ENCODE measurements at places on chromosomes 11 and 22.

GRCh38 chr11:45073685-45074141, 72.7 kb upstream of the PRDM11 start:
- DNase-seq: no peak

DNA sequence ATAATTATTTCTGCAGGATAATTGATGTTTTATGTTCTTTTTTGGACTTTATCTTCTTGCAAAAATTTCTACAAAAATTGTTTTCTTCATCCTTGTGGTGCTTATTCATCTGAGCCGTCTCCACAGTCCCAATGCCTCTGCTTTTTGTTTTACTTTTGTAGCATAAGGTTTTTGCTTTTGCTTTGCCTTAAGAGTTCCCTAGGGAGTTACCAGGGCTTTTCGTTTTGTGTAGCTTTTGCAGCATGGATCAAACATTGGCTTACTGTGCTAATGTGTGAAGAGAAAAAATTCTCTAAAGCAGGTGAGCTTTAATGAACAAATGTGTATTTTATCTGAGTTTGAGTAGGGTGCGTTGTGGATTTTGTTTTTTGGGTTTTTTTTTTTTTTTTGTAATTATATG, 11.8 kb downstream of the XBP1 start:
- DNase-seq: no peak

DNA sequence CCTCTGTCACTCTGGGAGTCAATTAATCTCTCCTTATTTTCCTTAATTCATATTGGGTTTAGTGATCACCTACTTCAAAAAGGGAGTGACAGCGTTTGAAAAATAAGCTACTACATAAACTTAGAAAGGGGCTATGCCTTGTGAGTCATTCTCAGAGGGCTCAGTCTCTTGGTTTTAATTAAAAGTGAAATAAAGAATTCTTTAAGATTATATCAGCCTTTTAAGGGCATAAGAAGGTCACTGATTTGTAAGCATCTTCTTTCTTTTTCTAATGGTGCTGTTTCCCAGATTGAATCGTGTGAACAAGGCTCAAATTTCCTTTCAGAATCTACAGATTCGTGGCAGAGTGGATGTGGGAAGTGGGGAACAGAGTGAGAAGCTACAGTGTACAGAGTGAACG, 636.2 kb upstream of the CCDC90B start:
- no peak for DNase-seq

DNA sequence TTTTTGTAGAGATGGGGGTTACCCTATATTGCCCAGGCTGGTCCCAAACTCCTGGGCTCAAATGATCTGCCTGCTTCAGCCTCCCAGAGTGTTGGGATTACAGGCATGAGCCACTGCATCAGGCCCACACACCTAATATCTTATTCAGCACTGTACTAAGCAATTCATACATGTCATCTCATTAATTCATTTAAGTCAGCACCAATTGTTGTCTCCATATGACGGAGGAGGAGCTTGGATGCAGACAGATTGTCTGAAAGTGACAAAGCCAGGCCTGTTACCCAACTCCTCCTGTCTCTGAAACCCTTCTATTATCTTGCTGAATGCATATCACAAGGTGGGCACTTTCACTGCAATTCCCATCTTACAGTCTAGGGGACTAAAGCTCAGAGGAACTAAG, 57.5 kb upstream of the ALX4 start:
- DNase-seq: no peak

- no peak for DNase-seq
These were observed 319.7 kb upstream of the CTSC start for GRCh38 chr11:88657076-88657738.

GRCh38 chr11:20450829-20451228, 63.3 kb downstream of the PRMT3 start:
- no peak for DNase-seq

DNA sequence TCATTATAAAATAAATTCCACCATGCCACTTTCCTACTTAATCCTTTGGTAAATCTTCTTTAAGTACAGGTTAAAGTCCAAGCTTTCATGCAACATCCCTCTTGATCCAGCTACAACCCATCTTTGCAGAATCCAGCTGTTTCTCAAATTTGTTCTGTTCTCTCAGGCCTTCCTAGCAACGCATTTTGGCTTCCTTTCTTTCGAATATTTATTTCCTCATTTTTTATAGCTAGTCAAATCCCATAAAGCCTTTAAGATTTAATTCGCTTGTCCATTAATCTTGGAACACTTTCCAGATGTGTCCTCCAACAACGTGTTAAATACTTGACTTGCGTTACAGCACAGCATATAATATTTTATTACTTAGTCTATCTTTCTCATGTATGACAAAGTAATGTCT, 600.1 kb upstream of the CHORDC1 start:
- no peak for DNase-seq

DNA sequence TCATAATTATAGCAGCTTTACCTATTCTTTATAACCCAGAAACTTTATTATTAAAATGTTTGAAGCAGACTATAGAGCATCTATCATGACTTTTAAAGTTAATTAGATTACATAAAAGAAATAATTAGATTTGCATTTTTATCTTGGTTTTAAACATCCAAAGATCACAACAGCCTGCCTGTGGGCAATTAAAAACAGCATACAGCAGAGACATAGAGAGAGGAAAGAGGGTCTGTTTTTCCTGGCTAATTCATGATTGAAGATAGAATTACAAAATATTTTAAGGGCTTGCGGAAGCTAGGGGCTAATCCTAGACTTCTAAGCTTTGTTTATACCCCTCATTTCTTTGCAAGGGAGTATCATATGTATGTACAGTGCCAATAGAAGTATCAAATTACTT, 178.1 kb downstream of the SOX6 start:
- no peak for DNase-seq

DNA sequence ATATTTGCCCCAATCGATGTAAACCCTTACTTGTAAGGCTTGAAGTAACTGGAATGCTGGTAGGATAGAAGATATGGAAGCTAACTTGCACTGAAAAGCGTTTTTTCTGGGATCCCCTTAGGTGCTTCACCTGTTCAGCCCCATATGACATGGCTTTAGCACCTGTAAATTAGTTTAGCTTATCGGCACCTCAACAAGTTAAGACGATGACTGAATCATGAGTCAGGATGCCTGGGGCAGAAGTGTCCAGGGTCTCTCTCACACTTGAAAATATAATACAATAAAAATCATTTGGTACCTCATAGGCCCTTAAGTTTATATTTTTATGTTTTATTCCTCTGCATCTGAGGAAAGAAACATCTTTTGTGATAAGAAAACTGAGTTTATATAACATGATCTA, 409.2 kb upstream of the LRRC4C start:
- no peak for DNase-seq

- DNase-seq: no peak
These were observed 256.9 kb upstream of the SESN3 start for GRCh38 chr11:95487938-95488337.

DNA sequence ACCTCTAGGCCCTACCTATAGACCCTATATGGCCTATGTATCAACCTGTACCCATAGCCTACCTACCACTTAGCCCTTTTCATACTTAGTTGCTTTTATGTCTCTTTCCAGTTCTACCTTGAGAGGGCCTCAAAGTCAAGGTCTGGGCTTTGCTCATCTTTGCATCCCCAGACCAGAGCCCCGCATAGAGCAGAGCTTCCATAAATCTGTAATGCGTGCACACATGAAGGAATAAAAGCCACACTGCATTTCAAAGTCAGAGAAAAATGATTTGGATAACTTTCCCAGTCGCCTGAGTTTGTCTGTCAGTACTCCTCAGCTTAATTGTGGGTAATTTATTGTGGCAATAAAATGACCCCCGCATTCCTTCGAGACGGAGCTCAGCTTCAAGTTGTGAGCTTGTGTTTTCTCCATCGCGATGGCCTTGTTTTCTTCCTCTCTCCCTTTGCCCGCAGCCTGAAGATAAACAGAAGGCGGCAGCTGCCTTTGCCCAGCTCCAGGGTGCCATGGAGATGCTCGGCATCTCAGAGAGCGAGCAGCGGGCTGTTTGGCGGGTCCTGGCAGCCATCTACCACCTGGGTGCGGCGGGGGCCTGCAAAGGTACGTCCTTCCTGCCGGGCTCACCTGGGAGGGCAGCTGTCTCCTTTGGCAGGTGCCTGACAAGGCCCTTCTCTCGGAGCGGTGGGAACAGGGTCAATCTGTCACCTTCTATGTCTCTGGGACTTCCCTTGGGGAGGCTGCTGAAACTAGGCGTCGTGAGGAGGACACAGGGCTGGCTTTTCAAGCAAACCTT, 55.7 kb downstream of the MYO18B start:
- no peak for DNase-seq

DNA sequence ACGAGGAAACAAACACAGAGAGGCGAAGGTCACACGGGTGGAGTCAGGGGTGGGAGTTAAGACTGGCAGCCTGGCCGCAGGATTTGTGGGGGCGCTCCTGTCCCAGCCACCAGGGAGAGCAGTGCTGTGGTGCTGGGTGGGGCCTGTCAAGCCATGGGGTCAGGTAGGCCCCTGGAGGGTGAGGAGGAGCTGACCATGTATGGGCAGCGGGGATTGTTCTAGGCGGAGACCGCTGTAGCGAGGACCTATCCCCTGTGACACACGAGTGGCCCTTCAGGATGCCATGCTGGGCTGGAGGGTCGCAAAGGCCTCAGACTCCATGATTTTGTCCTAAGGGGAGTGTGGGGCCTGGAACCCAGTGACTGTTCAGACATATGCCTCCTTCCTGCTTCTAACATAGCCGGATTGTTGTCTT, 1.6 kb upstream of the RPS19BP1 start:
- no peak for DNase-seq

GRCh38 chr11:110349138-110349996, 53.0 kb upstream of the RDX start:
- no peak for DNase-seq

DNA sequence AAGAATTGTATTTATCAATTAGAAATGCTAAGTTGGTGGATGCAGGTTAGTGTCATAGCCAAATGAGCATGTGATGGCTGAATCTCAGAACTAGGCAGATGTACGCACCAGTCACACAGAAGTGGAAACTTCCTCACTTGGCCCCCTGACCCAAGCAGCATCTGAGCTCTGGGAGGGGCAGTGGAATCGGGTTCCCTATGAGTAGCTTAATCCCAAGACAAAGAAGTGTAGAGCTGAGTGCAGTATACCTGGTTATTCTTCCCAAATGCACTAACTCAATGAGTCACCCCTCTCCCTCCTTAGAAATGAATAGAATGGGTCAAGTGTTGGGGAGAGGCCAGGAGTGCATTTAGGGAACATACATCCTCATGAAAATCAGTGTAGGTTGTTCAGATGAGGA, 224.6 kb downstream of the FAT3 start:
- DNase-seq: no peak

- DNase-seq: no peak
These were observed 5.9 kb downstream of the RNH1 start for GRCh38 chr11:501001-501682.

DNA sequence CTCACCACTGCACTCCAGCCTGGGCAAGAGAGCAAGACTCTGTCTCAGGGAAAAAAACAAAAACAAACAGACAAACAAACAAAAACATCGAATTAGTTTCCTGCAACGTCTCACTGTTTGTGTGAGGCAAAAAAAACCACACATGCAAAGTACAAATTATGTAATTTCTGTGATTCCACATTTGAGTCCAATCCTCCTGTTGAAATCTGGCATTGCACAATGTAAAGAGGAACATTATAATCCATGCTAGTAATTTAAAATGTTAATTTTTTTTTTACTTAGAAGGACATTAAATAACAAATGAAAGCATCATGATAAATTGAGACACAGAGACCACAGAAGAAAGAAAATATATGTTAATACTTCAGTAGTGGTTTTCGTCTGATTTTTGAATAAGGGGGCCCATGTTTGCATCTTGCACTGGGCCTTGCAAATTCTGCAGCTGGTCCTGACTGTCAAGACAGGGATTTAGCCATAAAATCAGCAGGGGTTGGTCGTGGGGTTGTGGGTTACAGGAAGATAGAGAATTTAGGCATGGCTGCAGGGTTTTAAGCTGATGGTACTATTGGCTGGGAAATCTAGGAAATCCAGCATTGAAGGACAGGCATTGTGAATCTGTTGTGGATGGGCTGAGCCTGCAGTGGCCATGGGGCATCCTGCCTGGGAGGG, 102.6 kb upstream of the ALDH3B2 start:
- DNase-seq: no peak

DNA sequence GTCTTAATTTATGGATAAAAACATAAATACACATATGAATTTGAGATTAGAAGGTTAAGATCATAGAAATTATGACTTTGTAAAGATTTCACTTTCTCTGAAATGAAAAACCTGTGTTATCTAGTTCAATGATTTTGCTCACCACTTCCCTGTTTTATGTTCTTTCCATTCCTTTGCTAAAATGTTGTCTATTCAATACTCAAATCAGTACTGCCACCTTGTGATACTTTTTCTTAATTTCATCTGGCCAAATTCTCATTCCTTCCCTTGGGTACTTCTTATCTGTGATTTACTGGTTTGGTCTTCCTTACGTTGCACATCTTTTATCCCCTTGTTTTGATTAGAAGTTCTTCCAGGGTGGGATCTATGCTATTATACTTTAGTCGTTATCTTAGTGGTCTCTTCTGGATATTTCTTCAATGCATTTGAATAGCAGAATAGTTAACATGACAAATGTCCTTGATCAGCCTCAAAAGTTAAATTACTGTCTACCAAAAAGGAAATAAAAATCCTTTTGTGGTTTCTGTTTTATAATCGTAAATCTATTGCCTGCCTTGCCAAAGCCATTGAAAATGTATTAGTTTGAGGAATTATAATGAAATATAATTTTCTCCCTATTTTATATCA, 197.0 kb downstream of the PGR start:
- no peak for DNase-seq

DNA sequence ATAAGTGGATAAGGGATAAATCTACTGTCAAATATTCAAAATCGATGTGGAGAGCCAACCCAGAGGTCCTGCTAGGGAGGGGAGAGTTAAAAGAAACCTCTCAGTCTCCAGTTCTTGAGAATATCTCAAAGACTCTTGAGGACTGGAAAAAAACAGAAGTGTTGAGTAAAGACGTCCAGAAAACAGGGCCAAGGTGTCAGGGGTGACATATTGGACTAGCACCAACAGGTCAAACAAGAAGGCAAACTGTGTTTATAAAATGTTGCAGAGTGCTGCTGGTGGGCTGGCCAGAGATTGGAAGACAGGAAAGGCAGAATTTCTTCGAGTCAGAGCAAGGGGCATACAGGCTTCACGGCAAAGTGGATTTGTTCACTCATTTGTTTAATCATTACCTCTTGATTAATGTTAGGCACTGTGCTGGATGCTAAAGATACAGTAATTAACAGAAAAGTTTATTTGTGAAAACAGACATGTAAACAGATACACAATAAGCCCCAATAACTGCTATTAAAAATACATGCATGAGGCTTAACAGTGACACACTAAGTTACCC, 33.7 kb upstream of the SMPD1 start:
- DNase-seq: no peak
